Cortex of kidney (tissue), 1 donor: ENCODE measurements at places on chromosomes 7 and 10.

DNA sequence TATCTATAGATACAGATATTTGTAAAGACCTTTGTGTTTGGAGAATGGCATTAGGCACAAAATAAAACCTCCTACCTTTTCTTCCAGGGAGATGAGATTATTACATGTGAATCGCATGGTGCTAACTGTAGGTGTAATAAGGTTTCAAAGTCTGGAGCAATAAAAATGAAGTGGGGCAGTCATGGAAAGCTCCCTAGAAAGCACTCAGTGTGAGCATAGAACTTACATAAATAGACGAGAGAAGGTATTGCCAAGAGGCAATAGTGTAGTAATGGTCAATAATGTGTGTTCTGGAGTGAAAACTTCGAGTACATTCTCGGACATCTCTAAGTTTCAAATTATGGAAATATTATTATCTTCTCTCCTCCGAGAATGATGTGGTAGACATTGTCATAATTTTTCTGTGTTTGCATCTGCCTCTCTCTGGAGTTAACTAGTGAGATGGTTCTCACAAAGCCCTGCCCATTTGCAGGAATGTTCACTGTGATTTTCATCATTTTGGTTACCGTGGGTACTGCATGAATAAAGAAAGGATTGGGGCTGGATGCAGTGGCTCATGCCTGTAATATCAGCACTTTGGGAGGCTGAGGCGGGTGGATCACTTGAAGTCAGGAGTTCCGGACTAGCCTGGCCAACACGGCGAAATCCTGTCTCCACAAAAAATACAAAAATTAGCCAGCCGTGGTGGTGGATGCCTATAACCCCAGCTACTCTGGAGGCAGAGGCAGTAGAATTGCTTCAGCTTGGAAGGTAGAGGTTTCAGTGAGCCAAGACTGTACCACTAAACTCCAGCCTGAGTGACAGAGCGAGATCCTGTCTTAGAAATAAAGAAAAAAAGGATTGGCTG, 10.6 kb downstream of the VIM start:
- DNase-seq: no peak

DNA sequence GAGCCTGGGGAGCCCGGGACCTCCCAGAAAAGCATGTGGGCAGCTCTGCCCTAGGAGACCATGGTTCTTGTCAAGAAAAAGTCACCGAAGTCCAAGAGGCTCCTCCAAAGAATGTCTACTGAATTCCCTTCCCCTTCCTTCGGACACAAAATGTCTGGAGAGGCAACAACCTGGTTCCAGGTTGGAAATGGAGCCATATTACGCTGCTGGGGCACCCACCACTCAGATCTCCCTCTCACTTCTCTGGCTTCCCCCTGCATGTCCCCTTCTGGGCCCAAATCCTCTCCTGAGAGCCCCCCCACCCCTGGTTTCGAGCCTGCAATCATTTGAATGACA, 52.6 kb downstream of the RGS10 start:
- no peak for DNase-seq

- DNase-seq: no peak
Measured at GRCh38 chr7:133853706-133854276, 273.3 kb upstream of the LRGUK start.

DNA sequence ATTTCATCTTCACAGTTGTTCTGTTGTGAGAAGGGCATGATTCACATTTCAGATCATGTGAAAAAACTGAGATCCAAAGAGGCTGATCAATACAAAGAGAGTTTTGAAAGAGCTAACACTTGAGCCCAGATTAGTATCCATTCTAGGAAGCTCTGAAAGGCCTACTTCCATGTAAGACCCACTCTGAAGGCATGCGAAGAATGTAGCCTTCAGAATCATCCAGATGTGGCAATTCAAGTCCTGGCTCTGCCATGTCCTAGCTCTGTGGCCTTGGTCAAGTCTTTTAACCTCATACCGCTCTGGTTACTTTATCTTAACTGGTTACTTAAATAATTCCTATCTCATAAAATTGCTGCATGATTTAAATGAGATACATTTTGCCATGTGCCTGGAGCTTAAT, 111.1 kb downstream of the FZD1 start:
- no peak for DNase-seq

DNA sequence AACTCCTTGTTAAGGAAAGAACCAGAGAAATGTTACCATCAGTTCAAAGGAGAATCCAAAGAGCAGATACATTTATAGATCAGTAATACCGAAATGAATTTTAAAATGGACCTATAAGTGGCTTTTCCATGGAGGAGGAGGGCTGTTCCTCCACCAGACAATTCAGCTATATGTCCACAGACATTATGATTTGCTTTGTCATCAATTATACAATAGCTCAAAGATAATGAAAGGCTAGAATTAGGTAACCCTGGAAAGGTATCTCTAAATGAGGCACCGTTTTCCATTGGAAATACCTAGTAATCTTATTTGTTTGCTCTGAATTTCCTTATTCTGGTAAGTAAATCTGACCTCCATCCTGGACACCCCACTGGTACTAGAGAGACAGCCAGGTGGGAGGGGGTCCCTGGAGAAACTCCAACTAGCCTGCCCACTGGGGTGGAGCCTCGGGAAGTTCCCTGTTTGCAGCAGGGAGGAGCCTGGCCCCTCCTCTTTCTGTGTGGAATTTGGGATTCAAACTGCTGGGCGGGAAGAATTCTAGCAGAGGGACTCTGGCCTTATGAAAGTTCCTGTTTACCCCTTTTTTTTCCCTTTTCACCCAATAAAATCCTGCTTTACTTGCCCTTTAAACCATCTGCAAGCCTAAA, 218.0 kb downstream of the PHF14 start:
- DNase-seq: no peak

DNA sequence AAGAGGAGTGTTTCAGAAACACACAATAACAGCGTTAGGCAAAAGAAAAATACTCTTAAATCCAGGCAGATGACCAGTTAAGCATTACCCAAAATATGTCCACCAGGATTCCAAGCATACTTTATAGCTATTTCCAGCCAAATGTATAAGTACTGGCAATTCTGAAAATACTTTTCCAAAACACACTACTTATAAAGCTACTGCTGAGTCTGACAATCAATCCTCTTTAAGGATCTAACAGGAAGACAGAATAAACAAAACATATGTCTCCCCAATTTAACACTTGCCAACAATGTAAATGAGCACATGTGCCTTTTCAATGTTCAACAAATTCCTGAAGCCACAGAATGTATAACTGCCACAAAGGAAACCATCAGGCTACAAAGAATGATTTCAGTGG, 370.9 kb downstream of the SORCS1 start:
- no peak for DNase-seq

DNA sequence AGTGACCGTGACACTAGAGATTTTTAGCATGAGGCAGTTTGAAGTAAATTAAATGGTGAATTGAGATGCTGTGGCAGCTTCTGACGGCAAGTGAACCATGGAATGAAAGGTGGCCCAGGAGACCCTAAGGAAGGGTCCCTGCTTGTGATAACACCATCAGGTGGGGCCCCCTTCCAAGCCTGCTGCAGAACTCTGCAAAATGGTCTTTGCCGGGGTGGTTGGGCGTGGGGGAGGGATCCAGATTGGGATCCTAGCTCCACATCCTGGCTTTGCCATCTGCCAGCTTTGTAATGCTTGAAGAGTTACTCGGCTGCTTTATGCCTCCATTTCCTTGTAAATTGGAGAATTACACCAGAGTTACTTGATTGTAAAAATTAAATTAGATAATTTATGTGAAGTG, 222.6 kb upstream of the NFE2L3 start:
- no peak for DNase-seq

- DNase-seq: no peak
Measured at GRCh38 chr10:102581981-102582580, 62.2 kb upstream of the TRIM8 start.

DNA sequence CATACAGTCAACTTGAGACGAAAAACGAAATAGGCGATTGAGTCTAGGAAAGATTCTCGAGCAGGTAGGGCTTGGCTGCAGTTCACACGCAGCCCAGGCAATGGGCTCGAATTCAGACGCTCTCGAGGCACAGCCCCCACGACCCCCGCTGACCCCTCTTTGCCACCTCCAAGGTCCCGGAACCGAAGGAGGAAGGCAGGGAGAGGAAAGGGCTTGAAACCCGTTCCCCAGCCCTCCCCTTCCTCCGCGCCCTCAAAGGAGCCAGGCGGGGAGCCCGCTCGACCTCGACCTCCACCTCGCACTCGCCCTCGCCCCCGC, 441 bp downstream of the CCDC186 start:
- no peak for DNase-seq

- DNase-seq: no peak
Measured at GRCh38 chr10:35606430-35606829, 1.3 kb downstream of the GJD4 start.

- no peak for DNase-seq
Measured at GRCh38 chr10:110857265-110858171, 14.2 kb upstream of the PDCD4 start.

- DNase-seq: no peak
Measured at GRCh38 chr10:93921338-93921737, 27.6 kb downstream of the SLC35G1 start.

GRCh38 chr10:22986771-22987542, 59.1 kb downstream of the ARMC3 start:
- DNase-seq: no peak

- DNase-seq: no peak
Measured at GRCh38 chr7:28075674-28076358, 104.8 kb downstream of the JAZF1 start.

GRCh38 chr10:115831016-115831415, 442.0 kb downstream of the GFRA1 start:
- DNase-seq: no peak

GRCh38 chr7:156100086-156100485, 287.8 kb upstream of the SHH start:
- no peak for DNase-seq

DNA sequence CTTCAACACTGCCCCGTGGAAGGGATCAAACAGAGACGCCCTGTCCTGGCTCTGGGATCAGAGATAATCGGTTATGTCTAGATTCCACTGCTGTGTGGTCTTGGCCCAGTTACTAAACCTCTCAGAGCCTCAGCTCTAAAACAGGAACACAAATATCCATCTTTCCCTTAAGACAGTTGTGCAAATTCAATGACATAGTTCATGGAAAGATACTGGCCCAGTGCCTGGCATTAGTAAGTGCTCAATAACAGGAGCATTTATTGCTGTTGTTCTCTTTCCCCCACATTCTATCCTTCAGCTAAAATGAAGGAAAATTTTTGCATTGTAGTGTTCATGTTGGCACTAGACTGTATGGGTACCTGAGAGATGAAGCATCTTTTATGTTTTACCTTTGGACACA, 58.6 kb downstream of the TACC2 start:
- no peak for DNase-seq

GRCh38 chr10:132714986-132715775, 70.8 kb downstream of the NKX6-2 start:
- no peak for DNase-seq

DNA sequence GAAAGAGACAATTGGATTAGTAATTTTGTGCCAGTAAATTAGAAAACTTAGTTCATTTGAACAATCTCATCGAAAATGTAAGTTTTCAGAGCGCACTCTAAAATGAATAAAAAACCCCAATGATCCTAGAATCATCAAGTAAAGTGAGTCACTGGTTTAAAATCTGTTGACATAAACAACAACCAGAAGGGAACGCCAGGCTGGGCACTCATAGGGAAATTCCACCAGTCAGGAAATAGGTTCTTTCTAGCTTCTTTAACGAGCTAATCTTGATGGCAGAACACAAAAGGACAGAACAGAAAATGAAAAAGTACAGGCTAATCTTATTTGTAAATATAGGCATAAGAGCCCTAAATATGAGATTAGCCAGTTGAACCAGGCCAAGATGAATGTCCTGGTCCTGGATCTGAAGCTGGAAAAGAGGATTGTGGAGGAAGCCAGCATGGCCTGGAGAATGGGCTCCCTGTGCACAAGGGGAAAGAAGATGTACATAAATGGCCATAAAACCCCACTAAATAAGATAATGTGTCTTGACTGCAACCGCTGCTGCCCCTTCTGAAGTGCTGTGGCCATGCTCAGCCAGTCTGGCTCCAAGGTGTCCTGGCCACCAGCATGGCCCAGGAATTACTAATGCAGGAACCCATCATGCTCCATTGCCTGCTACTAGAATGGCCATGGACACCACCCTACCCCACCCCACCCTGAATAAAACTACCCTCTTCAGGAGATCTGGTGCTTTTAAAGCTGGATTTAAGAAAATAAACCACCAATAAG, 114.0 kb downstream of the WDFY4 start:
- DNase-seq: no peak

GRCh38 chr10:105952153-105952552, 1212.4 kb downstream of the SORCS1 start:
- DNase-seq: no peak

GRCh38 chr10:62610649-62611229, 193.8 kb upstream of the ADO start:
- DNase-seq: no peak

GRCh38 chr7:50273301-50273700, 31.2 kb upstream of the IKZF1 start:
- no peak for DNase-seq
